ENCODE measurements at places on chromosomes 5 and 9.

GRCh38 chr5:137630972-137631370 is 104.9 kb downstream of the KLHL3 start:
- no peak for DNase-seq

- DNase-seq = no peak
These were observed 236.9 kb upstream of the NFIL3 start for GRCh38 chr9:91660521-91660920.

DNA sequence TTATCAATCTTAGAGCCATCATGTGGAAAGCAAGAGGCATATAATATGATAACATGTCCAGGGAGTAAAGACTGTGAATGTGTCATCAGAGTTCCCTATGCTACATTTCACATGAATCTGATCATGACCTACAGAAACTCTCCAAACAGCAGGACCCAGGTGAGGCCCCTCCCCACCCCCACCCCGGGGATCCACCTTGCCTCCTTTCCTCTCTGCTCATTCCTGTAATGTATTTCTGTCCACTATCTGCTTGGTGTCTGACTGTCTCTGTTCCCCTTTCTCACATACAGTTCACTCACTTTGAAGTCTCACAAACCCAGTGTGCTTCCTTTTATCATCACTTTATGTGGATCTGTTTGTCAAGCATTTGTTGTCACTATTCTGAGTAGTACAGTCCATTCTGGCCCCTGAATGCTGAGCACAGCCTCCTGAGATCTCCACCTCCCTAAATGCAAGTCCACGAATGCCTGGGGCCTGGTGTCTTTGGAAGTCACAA is 76.4 kb upstream of the SMARCA2 start:
- peak; percentile 7 for DNase-seq

GRCh38 chr5:108420158-108420557 is 38.3 kb upstream of the FBXL17 start:
- DNase-seq = no peak

GRCh38 chr5:54438620-54439389 is 16.7 kb upstream of the HSPB3 start:
- no peak for DNase-seq
